Astrocyte (in vitro differentiated cells and primary cell): ENCODE measurements at places on chromosomes 3 and 15. TPM values are rescaled to one million over a fixed set of nuclear protein-coding genes. Genes with fewer than 3 reads are reported as not detected.

DNA sequence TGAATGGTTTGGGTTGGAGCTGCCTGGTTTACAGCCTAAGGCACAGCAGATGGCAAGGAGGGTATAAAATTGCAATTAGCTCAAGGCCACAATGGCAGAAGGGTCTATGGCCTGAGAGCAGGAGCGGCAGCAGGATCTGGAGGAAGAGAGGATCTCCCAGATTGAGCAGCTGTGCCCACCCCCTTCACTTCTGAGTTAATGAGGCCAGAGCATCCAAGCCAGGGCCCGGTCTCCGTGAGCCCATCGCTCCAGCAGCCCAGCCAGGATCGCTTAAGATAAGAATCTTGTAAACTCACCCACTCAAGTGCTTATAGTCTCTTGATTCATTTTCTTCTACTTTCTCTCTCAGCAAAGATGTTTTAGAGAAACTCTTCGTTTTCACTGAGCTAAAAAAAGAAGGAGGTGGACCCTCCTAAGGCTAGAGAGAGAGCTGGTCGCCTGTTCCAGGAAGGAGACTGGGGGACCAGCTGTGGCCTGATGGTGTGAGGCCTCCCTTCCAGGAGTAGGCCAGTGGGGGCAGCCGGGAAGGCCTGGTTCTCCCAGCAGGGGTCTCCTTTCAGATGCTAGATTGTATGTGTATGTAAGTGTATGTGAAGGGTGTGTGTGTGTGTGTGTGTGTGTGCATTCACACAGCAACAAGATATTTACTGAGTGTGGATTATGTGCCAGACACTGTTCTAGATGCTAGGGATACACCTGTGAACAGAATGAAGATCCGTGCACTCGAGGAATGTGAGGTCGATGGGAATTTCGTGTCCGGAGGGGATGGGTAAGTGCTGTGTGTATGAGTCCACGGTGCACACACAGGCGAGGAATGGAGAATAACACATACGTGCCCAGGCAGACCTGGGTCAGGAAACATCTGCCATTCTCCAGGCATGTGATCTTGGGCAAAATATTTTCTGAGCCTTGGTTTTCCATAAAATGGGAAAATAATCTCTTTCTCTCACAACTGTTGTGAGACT lies 18.6 kb downstream of the MAGEF1 start:
- no peak for DNase-seq

DNA sequence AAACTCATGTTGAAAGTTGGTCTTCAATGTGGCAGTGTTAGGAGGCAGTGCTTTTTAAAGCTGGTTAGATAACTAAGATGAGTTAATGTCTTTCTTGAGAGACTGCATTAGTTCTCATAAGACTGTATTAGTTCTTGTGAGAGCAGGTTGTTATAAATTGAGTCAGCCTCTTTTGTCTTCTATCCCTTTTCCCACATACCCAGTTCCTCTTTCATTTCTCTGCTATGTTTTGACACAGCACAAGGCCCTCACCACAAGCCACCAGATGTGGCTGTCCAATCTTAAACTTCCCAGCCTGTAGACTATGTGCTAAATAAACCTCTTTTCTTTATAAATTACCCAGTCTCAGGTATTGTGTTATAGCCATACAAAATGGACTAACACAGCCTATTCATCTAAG lies 94.6 kb upstream of the SNTN start:
- no peak for DNase-seq

DNA sequence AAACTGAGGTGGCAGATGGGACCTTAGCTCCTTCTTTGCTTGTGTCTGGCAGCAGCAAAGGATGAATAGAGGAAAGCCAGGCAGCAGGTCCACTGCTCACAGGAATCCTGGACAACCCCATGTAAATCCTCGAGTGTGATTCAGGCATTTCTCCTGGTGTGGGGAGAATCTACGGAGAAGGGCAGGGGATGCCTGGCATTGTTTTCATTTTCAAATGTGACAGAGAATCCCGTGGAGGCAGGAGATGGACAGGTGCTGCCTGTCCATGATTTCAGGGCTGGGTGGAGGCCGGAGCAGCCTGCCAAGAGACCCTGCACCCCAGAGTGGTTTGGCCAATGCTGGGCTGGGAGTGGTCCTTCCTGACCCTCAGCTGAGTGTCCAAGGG lies 1.7 kb downstream of the HRH1 start:
- no peak for DNase-seq

GRCh38 chr3:177721864-177722785 lies 524.8 kb upstream of the TBL1XR1 start:
- peak; percentile 14 for DNase-seq

DNA sequence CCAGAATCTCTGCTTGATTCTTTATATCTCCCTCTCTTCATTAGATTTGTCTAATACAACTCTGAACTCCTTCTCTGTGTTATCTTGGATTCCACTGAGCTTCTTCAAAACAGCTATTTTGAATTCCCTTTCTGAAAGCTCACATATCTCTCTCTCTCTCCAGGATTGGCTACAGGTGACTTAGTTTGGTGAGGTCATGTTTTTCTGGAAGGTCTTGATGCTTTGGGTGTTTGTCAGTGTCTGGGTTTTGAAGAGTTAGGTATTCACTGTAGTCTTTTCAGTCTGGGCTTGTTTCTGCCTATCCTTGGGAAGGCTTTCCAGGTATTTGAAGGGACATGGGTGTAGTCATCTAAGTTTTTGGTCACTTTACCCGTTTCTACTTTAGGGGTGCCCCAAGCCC lies 781.8 kb downstream of the FHIT start:
- no peak for DNase-seq

GRCh38 chr3:7713724-7714123 lies 787.9 kb upstream of the LMCD1 start:
- no peak for DNase-seq

DNA sequence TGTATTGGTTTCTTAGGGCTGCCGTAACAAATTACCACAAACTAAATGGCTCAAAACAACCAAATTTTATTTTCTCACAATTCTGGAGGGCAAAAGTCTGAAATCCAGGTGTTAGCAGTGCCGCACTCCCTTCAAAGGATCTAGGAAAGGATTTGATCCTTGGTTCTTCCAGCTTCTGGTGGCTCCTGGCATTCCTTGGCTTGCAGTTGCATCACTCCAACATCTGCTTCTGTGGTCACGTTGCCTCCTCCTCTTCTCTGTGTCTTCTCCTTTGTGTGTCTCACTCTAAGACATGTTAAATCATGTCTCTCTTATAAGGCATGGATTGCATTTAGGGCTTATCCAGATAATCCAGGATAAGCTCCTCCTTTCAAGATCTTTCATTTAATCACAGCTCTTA lies 262.2 kb downstream of the MEX3B start:
- no peak for DNase-seq

GRCh38 chr3:24185738-24186384 lies 240.8 kb downstream of the NR1D2 start:
- DNase-seq: peak; percentile 55

- peak; percentile 100 for DNase-seq
These were observed 34.3 kb downstream of the TMEM44 start for GRCh38 chr3:194598771-194599557.

The TLR9 gene
- 0.25 and 0.36 TPM in 2 replicates for total RNA-seq

The PIERCE2 gene
- 1.6 and 2.6 TPM in 2 replicates for total RNA-seq

The WDR93 gene
- not detected in 2 replicates for total RNA-seq
